ENCODE measurements at places on chromosomes 3 and 15.

DNA sequence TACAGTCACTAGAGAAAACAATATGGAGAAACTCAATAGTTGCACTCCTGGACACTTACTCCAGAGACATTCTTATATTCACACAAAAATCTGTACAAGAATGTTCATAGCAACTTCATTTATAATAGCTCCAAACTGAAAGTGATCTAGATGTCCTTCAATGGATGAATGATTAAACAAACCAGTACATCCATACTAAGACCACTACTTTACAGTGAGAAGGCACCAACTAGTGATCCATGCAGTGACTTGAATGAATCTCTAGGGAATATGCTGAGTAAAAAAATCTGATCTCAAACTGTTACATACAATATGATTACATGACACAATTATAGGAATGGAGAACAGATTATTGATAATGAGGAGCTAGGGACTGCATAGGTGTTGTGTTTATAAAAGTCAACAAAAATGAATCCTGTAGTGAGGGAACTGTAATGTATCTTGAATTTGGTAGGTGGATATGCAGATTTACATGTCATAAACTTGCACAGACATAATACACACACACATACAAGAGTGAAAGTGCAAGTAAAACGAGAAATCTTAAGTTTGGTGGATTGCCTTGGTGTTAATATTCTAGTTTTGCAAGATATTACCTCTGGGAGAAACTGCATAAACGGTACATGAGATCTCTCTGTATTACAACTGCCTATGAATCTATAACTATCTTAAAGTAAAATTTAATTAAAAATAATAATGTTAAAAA, 85.7 kb downstream of the SPATA16 start:
- no peak for DNase-seq

- DNase-seq: no peak
Measured at GRCh38 chr3:157122116-157122515, 37.8 kb downstream of the CCNL1 start.

DNA sequence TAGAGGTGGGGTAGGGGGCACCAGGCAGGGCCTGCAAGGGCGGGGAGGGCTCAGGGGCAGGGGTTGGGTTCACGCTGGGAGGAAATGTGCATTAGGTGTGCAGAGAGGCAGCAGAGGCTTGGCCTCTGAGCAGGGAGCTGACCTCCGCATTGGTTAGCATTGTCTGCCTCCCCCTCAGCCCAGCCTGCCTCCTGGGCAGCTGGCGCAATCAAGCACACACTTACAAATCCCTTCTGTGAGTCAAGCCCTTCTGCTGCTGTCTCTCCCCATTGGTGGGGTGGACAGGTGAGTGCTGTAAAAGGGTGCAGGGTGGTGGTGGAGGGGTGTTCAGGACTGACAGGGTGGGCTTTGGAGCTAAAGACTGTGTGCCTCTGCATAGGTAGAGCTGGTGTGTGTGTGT, 9.3 kb downstream of the LOXL1 start:
- no peak for DNase-seq

DNA sequence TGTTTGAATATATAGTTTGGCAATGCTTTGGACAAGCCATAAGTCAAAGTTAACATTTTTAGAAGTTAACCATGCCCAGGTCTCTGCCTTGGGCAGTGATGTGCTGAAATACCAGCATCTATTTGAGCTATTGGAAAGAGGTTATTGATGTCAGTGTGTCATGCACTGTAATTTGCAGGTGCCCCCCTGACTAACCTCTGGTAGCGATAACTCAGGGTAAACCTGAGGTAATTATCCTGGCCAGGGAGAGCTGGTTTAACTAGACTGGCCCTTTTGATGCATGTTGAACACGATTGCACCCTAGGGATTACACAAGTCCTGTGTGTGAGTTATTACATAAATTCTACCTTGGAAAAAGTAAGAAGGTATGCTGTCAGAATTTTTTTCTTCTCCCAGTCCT, 455.8 kb upstream of the WNT5A start:
- no peak for DNase-seq

- no peak for DNase-seq
Measured at GRCh38 chr15:93929375-93930094, 301.8 kb upstream of the MCTP2 start.

DNA sequence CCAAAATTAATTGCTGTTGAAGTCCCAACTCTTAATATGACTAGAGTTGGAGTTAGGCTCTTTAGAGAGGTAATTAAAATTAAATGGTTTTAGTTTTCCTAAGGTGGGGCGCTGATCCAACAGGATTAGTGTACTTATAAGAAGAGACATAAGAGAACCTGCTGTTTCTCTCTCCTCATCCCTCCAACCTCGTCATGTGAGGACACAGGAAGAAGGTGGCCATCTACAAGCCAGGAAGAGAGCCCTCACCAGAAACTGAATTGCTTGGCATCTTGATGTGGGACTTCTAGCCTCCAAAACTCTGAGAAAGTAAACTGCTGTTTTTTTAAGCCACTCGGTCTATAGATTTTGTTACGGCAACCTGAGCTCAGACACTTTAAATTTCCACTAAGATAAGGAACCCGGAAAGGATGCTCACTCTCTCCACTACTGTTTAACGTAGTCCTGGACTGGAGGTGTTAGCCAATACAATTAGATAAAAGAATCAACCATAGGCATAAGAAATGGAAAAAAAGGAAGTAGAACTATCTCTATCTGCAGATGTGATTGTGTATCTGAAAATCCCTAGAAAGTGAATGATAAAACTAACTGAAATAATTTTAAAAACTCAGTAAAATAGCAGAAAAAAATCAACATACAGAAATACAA, 26.8 kb downstream of the DCBLD2 start:
- no peak for DNase-seq

DNA sequence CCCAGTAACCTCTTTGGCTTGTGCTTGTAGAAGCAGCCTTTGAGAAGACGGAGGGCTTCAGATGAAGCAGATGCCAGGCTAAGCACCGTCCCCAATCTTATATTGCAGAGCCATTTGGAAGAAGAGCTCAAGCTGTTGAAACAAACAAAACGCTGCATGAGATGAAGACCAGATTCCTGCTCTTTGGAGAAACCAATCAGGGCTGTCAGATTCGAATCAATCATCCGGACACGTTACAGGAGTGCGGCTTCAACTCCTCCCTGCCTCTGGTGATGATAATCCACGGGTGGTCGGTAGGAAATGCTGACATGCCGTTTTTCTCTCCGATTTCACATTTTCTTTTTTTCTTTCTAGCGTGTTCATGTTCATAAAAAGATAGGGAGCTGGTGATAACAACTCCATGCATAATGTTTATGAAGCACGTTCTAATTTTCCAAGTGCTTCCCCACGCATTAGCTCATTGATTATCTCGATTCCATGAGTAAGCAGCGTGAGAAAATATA, 106.5 kb downstream of the LIPC start:
- no peak for DNase-seq

GRCh38 chr3:64900617-64901521, 213.1 kb upstream of the ADAMTS9 start:
- no peak for DNase-seq

GRCh38 chr3:154684021-154684420, 254.0 kb upstream of the GPR149 start:
- DNase-seq: no peak

- no peak for DNase-seq
Measured at GRCh38 chr15:48968066-48968465, 4.3 kb upstream of the SHC4 start.

- DNase-seq: no peak
Measured at GRCh38 chr15:52016316-52016715, 2.7 kb upstream of the MAPK6 start.

- DNase-seq: no peak
Measured at GRCh38 chr3:112253301-112253971, 40.6 kb downstream of the SLC9C1 start.

DNA sequence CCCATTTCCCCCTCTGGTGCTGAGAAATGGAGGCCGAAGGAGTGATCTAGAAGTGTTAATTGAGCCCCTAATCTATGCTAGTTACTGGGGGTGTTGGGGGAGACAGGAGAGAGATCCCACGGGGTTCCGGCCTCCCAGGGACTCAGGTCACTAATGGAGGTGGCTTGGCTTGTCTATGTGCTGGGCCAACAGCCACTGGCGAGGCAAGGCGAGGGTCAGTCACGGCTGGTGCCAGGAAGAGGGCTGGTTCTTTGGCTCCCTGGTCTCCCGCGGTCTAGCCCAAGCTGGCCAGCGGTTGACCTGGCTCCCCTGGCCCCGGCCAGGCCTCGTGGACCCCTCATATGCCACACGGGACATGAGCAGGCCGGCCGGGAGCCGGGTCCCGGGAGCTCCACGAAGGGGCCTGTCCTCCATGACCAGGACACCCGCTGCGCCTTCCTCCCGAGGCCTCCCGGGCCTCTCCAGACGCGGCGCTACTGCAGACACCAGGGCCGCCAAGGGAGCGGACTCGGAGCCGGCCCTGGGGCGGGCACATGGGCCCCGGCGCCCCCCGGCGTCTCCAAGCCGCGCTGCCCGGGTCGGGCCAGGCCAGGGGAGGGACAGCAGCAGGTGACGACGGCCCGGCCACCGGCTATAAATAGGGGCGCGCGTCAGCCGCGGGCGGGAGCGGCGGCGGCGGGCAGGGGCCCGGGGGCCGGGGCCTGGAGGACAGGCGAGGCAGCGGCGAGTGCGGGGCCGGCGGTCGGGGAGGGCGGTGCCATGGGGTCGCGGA, at the start of gene ALPK3:
TSS of gene ALPK3 (plus strand) at position 663 of the 772 bp plus-strand sequence. CDS start at position 760, 97 bp downstream.
- DNase-seq: no peak

DNA sequence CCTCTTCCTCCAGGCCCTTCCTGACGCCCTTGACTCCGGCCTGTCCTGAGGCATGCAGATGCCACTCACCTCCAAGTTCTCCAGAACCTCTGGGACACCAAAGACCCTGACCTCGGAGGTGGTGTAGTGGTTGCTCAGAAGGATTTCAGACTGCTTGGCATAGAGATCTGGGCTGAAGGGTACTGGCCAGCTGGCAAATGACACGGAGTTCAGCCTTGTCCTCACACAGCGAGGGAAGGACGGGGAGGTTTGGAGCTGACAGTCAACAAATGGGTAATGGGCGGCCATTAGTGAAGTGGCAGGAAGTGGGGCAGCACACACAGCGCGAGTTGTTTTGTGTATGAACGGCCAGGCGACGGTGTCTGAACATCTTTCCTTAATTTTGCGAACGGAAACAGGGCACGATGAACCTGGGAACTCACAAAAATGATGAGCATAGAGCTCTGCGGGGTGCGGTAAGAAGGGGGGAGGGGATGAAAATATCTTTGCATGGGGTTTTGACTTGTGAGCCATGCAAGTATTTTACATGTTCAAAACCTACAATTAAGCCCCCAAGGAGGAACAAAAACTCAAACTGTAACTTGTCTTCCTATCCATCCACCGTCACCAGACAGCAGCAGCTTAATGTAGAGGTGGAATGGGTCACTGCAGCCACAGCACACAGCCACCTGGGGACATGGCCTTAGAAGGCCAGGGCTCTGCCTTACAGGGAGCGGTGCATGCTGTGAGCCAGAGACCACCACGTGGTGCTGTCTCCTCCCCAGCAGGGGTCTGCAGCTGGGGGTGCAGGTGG, 43.6 kb upstream of the RPL32 start:
- DNase-seq: no peak

GRCh38 chr3:9770276-9770812, 597 bp upstream of the CAMK1 start:
- no peak for DNase-seq

- DNase-seq: no peak
Measured at GRCh38 chr3:167851749-167852148, 116.2 kb downstream of the SERPINI1 start.

- no peak for DNase-seq
Measured at GRCh38 chr15:36278219-36278618, 301.2 kb upstream of the CDIN1 start.

GRCh38 chr15:62940093-62940754, 102.3 kb upstream of the TPM1 start:
- DNase-seq: no peak

DNA sequence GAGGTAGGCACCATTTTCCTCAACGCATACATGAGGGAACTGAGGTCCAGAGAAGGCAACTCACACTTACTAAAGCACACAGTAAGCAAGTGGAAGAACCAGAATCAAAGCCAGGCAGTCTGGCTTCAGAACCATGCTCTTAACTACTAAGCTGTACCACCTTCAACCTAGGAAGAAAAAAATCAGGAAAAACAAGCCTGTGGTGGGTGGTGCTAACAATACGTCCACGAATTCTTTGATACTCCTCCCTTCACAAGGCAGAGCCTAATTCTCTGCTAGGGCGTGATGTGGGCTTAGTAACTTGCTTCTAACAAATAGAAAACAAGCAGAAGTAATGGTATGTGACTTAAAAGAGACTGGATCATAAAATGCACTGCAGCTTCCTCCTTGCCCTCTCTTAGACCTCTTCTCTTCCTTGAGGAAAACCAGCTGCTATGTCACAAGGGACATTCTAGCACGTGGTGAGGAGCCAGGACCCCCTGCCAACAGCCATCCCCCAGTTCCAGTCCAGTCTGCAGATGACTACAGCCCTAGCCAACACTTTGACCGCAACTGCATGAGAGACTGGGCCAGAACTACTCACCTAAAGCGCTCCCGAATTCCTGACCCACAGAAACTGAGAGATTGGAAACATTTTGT, 36.9 kb downstream of the HACD2 start:
- no peak for DNase-seq

DNA sequence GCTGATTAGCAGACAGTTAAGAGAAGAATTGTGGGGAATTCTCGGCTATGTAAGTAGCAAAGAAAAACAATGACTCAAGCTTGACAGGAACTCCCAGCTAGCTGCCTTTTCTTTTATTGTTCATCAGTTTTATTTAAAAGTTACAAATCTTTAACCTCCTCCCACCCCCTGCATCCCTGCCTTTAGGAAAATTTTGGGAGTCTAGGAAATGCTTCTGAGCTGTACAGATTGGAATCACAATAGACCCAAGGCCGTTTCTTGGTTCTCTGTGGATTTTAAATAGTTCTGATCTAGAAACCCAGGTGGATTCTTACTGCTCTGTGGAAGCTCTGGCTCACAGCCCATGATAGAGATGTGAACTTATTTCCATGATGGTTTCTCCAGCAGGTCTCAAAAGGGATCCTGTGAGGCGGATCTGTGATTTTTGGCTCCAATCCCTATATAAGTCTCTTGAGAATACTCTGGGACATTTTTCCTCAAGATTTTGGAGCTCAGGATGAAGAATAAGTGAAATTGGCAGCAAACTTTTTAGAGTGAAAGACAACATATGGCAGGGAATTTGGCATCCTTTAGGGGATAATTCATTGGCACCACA, 312.3 kb downstream of the EPHA3 start:
- DNase-seq: no peak

DNA sequence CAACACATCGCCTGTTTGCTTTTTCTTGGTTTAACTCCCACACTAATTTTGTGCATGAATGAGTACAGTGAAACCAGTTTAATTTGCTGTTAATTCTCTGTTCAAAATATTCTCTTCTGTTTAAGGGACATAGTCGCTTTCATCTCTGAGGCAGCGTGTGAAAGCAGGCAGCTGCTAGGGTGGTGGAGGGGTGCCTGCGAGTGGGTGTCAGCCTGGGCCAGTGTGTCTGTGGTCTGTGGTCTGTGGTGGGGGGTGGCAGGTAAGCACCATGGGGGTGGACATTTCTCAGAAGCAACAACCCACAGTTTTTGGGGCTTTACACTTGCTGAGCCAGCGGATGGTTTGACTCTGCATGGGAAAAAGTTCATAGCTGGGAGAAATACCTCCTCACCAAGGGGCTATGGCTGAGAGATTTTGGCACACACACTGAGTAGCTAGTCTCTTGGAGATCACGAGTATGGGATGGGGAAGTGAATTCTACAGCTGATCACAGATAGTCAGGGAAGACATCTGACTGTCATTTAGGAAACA, 109.2 kb downstream of the EPHB1 start:
- DNase-seq: no peak

GRCh38 chr3:184827572-184827971, 15.6 kb downstream of the VPS8 start:
- no peak for DNase-seq

GRCh38 chr3:38022896-38023709, 6.3 kb downstream of the PLCD1 start:
- DNase-seq: no peak

GRCh38 chr3:155304394-155304793, 10.9 kb upstream of the STRIT1 start:
- no peak for DNase-seq
